Hematopoietic multipotent progenitor cell (in vitro differentiated cells): ENCODE measurements at places on chromosomes 5 and 9.

- no peak for DNase-seq
Observed at GRCh38 chr5:83364312-83365299, 106.9 kb upstream of the VCAN start.

DNA sequence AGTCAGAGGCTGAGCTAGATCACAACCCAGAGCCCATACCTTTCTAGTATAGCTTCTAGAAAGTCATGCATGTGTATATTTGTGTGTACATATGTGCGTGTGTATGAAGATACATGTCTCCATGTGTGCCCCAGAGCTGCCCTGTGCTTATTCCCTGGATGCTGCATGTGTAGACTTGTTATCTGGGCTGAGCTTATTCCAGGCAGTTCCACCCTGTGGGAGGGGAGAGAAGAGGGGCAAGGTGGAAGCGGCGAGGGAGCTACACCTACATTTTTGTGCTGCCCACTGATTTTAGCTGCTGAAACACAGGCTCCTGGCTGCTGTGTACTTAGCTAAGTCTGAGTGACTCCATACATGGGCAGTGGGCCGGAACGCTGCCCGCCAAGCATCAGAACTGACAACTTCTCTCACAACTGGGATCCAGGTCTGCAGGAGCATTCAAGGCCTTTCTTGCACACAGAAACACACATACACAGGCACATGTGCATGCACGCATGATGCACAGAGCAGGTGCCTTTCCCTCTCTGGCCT lies 38.0 kb upstream of the XPA start:
- no peak for DNase-seq

DNA sequence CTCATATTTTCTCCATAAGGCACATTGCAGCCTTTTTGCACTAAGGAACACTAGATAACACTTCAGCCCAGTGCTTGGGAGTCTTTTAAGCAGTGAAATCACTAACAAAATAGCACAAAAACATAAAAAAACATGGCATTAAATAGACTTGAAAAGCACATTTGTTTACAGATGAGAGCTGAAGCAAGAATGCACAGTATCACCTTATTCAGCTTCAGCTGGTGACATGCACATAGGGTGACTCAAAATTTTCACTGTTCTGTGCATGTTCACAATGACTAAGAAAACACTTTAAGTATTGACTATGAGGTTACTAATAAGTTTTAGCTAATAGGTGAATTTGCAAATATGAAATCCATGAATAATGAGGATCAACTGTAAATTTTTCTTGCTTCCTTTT lies 293.9 kb upstream of the TARS1 start:
- no peak for DNase-seq

- DNase-seq: no peak
Observed at GRCh38 chr5:84535281-84535680, 150.6 kb upstream of the EDIL3 start.
